ENCODE measurements at places on chromosomes 5 and 9. TPM values are rescaled to one million over a fixed set of nuclear protein-coding genes. Genes with fewer than 3 reads are reported as not detected.

DNA sequence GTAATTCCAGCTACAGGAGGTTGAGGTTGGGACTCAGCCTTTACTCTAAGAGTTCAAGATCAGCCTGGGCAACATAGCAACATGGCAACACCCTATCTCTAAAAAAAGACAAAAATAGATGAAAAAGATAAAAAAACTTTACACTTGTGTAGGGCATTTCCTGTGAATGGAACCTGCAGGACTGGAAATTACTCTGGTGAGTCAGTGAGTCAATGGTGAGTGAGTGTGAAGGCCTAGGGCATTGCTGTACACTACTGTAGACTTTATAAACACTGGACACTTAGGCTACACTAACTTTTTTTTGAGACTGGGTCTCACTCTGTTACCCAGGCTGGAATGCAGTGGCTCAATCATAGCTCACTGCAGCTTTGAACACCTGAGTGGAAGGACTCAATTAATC is 19.5 kb upstream of the ARSI start:
- no peak for DNase-seq

GRCh38 chr5:27947088-27947487 is 908.7 kb upstream of the CDH9 start:
- DNase-seq = no peak

DNA sequence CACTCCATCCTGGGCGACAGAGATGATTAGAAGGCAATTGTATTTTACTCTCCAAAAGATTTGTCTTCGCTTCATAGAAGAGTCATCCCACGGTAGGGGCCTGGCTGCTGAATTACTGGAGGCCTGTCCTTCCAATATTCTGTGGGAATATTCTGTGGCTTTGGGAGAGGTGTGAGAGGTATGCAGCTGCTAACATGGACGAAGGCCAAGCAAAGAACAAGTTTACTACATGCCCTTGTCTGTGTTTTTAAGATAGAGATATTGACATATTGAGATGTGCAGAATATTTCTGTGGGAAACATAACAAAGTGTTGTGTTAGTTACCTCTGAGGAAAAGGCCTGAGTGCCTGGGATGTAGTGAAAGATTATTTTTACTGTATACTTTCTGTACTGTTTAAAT is 71.8 kb upstream of the SMIM15 start:
- DNase-seq = no peak

NPM1 gene
- 2,207 TPM for total RNA-seq

C9orf72 gene
- total RNA-seq = 3.6 TPM

DNA sequence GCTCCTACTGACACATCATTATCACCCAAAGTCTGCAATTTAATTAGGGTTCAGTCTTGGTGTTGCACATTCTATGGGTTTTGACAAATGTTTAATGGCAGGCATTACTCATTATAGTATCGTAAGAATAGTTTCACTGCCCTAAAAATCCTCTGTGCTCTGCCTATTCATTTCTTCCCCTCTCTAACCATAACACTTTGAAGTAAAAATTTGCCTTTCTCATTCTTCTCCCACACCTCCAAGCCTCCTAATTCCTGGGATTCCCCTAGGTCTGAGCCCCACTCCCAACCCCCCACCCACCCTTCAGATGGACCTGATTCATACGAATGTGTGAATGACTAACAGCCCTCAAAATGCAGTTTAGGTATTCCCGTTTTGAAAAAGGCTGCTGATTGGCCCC is 18.4 kb downstream of the ENC1 start:
- no peak for DNase-seq

DNA sequence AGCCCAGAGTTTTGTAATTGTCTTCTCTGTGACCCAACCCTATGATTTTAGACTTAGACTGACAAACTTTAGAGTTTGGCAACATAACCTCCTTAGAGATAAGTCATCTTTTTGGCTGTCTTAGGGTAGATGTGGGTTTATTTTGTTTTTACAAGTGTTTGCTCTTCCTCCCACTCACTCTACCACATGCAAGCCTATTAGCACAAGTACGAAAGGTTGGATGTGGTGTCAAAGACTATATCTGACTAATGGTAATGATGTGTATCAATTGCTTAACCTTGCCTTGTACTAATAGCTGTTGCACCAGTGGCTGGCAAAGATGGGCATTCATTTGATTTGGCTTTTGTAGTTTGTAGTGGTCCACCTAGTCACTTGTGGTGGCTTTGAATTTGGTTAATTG is 46.5 kb downstream of the SLC25A46 start:
- DNase-seq = no peak

DNA sequence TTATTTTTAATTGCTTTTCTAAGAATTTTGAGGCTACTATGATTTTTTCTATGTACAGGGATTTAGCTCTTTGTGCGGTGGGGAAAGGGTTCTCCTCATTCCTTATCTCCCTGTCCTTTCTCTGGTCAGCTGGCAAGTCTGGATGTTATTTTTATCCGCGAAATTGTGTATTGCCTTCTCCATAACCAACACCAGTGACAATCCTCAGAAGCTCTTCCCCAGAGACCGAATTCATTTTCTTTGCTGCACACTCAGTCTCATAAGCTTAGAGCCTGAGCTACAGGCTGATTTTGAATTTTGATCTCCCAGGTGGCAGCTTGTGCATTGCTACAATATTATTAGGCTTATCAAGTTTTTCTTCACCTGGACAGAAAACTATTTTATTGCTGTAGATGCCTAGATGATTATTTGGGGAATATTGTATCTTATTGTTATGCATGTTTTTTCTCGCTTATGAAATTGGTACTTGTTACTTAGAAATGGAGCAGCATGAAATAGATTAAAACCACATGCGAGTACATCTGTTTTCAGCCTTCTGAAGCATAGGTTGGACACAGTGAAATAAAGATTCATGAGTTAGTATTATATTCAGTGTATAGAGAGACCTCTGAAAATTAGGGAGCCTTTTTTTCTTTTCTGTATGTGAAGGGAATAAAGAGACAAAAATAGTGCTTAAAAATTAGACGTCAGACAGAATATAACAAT is 27.3 kb downstream of the CPEB4 start:
- DNase-seq = no peak

Data from Caco-2 (cell line).